ENCODE measurements at places on chromosomes 7 and 10.

DNA sequence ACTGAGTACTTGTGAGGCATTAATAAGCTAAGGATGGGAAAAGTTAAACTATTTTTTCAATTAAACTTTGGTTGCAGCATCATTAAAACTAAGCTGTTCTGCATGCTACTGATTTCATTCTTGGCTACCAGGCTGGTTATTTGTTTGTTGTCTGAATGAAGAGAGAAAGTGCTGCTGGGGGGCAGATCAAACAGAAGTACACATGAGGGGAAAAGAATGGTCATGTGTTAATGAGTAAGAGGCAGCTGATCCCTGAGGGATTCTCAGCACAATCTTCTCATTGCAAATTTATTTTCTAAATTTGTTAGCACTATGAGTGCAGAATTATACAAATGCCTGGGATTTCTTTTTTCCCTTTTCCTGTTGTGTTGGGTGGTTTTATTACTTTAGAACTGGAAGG lies 213.2 kb upstream of the HPS1 start:
- no peak for DNase-seq

- no peak for DNase-seq
Measured at GRCh38 chr7:79778786-79779770, 325.6 kb upstream of the MAGI2 start.

- DNase-seq: peak; percentile 0
Measured at GRCh38 chr10:131891196-131891928, 9.4 kb upstream of the PPP2R2D start.

GRCh38 chr10:47123716-47124288 lies 176.2 kb upstream of the GDF10 start:
- no peak for DNase-seq

DNA sequence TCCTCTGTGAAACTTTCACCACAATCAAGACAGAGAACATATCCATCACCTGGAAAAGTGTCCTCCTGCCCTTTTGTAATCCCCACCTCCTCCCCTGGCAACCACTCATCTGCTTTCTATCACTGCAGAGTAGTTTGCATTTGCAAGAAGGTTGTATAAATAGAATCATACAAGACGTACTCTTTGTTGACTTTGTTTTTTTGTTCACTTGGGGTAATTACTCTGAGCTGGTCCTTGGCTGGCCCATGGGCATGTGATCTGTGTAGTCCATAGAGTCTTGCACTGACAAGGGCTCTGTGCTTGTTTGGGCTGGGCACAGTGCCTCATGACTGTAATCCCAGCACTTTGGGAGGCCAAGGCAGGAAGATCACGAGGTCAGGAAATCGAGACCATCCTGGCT lies 7.8 kb upstream of the HACD1 start:
- no peak for DNase-seq

GRCh38 chr7:88001744-88002530 lies 67.9 kb downstream of the ADAM22 start:
- no peak for DNase-seq

DNA sequence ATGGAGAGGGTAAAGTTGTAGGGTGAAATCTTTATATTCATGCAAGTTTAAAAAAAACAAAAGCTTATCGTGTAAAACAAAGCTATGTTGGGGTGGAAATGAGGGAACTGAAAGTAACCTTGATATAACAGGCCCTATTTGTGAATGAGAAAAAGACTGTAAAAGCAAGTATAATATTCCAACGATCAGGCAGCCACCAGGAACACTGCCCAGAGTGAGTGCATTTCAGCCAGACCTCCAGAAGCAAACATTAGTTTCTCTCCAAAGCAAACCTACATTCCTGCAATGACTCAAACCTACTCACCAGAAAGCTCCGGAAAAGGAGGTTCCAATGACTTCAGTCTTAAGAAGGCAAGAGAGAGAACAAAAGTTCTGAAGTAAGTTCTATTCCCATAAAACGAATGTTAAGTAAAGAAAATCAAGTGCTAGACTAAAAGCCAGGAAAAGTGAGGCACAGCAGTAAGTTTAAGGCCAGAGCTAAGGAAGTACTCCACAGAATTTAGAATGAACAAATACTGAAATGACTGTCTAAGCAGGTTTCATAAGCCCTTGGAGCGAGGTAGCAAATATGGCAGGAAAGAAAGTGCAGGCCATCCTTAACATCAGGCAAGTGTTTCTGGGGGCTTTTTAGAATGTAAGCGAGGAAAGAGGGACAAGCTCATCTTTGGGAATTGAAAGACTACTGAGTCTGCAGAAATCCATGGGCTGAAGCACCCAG lies 493.1 kb downstream of the XPNPEP1 start:
- DNase-seq: no peak

All from NCI-H524 treated with DMSO at 0.1 percent for 48 hours (cell line).